Muscle of leg (tissue), 16 donors: ENCODE measurements at places on chromosomes 6 and 20. TPM values are rescaled to one million over a fixed set of nuclear protein-coding genes. Genes with fewer than 3 reads are reported as not detected.
A peak's percentile ranks its signal among the peaks of the same experiment; 100 is the strongest.

GRCh38 chr6:116017546-116018295, 43.0 kb downstream of the FRK start:
- no peak for DNase-seq

- DNase-seq: peak; percentile 58
Measured at GRCh38 chr20:59831024-59831915, 102.2 kb downstream of the SYCP2 start.

Gene SIGLEC1
- 2.1 TPM for total RNA-seq

GRCh38 chr20:21521596-21522480, 8.0 kb upstream of the NKX2-2 start:
- DNase-seq: no peak

GRCh38 chr6:118476551-118476950, 71.5 kb upstream of the PLN start:
- DNase-seq: no peak

- DNase-seq: no peak
Measured at GRCh38 chr20:7392542-7393206, 547.6 kb downstream of the HAO1 start.

GRCh38 chr6:75418233-75418632, 75.4 kb downstream of the FILIP1 start:
- no peak for DNase-seq

GRCh38 chr20:9629831-9630230, 115.4 kb downstream of the LAMP5 start:
- peak; percentile 28 for DNase-seq

- no peak for DNase-seq
Measured at GRCh38 chr6:136566851-136567250, 16.6 kb upstream of the MAP7 start.

DNA sequence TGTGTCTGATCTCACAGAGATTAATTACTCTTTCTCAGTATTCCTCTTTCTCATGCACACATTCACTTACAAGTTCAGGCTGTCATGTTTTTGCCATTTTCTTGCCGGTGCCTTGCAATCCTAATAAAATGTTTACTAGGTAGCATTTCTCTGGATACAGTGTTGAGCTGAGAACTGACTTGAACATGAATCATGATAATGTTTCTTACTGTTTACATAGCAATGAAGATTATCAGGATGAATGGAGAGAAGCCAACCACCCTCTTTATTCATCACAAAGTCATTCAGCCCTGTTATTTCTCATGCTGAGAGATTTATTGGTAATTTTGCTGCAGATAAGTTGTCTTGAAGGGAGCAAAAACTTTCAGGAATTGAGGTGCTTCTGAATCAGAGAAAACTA, 185.5 kb upstream of the ECI2 start:
- no peak for DNase-seq

DNA sequence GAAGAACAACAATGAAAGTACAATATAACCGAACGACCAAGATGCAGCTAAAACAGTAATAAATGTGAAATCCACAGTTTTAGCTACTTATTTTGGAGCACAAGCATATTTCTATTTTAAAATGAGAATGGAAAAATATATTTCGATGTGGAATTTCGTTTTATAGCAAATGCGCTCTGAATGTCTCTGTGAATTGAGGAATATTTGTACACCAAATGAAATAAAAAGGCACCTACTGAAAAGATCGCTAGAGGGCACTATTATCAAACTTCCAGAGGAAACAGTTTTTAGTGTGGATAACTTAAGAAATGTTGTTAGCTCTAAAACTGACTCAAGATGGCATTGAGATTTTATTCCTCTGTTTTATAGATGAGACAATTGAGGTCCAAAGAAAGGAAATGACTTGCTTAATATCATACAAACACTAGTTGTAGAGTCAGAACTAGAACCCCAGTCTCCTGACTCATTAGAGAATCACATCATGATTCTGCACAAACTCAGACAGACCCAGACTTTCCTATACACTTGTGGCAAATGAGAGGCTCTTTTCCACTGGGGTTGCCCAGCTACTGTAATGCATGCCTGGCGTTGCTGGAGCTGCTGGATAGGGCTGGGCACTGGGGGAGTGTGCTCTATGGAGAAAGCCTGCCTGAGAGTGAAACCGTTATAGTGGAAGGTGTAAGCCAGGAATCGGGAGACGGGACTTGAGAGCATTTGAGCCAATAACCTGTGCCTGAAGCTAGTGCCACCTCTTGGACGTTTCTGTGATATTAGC, 51.9 kb downstream of the GCLC start:
- DNase-seq: peak; percentile 74

Gene HEY2
- total RNA-seq: 6.1 TPM

Gene OR2B6
- 0.09 TPM for total RNA-seq

DNA sequence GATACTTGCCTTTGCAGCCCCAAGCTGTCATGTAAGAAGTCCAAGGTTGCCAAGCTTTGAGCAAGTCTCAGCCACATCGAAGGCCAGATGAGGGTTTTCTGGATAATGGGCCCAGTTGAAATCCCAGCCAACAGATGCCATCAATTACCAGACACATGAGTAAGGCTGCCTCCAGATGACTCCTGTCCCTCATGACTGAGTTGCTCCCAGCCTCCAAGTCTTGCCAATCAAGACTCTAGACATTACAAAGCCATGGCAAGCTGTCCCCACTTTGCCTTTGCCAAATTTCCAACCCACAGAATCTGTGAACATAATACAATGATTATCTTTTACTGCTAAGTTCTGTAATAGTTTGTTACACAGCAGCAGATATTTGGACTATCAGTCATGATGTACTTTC, 76.8 kb upstream of the ARMC2 start:
- no peak for DNase-seq

DNA sequence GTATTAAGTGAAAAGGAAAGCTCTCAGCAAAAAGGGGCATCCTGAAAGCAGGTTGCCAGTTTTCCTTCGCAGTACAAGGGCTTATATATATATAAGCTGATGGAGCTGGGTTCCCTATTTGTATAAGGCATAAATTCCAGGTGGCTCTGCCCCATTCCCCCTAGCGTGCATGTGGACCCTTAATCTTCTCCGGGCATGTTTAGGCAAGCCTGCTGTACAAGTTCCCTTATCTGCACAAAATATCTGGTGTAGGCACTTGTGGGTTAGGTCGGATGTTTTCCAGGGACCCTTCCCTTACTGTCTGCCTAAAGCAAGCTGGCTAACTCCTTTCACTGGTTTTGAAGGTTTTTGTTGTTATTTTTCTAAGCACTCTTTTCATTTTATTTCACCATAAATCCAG, 140.7 kb downstream of the FUT9 start:
- no peak for DNase-seq

DNA sequence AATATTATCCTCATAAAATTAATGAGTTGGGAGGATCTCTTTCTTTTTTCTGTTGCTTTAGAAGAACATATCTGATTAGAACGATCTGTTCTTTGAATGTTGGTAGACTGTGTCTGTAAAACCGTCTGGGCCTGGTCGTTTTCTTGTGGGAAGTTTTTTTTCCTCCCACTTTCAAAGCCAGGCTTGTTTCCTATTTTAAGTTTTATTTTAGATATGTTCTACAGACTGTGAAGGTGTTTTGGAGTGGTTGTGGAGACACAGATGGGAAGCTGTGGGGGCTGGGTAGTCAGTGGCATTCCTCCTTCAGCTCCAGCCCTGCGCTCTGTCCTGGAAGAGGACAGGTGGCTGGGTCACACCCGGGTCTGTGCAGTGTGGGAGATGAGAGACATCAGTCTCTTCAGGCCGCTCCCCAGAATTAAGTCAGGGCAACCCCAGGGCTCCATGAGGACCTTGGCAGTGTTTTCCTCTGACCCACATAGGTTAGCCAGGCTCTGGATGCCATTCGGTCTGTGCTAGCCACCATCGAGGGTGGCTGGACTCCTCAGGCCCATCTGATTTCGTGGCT, 92.0 kb upstream of the SCP2D1 start:
- peak; percentile 11 for DNase-seq

Gene ADIG
- not detected for total RNA-seq

- DNase-seq: peak; percentile 88
Measured at GRCh38 chr6:32154514-32155161, 697 bp downstream of the PPT2 start.

GRCh38 chr20:1150218-1150617, 31.8 kb downstream of the PSMF1 start:
- no peak for DNase-seq

GRCh38 chr20:5160882-5161281, 34.1 kb downstream of the CDS2 start:
- DNase-seq: no peak

Gene AKAP12
- total RNA-seq: 148 TPM

Gene BRPF3
- total RNA-seq: 10.1 TPM

GRCh38 chr6:18515767-18516166, 128.6 kb downstream of the RNF144B start:
- DNase-seq: no peak

Gene CRIP3
- 1.1 TPM for total RNA-seq
